NCI-H1930 (cell line): ENCODE measurements at places on chromosomes 11 and 22.

DNA sequence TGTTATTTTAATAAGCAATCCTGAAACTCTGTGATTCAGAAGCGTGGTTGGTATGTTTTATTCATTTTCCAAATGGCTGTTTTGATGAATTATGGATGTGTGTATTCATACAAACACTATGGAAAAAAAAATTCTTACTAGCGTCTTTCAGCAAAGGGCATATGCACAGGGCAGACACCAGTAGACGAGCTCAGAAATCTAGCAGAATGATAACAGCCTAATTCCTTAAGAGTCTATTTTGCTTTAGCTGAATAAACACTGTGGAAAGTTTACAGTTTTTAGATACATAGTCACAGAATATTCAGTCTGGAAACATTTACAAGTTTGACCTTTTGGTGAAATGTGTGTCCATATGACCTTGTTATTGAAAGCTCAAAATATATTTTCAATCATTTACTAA, 418.8 kb upstream of the LUZP2 start:
- DNase-seq: no peak

GRCh38 chr11:36929401-36929800, 331.4 kb upstream of the RAG2 start:
- no peak for DNase-seq

DNA sequence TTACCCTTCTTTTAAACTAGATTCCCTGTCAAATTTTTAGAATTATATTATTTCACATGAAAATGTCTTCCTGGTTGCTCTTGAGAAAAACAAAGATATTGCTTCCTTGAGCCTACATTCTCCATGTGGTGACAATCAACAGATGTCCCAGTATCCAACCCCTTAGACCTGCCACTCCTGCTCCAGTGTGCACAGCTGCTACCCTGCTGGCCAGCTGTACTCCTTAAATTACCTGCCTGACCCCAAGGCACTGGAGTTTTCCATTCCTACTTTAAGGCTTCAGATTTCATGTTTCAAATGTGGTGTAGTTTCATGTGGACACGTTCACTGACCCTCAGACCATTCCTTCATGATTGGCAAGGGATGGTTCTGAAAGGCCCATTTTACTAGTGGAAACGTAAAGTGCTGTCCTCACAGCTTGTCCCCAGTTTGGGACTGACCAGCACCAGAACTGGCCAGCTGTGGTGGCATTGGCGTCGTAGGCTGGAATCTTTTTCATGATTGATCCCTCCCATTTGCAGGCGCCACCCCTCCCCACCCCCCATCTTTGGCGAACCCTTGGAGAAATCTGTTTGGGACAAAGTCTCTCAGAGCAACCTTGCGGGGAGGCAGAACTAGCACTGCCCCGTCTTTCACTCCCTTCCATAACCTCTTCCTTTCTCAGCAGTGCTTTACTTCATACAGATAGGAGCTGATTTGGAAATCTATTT, 123.5 kb downstream of the DBX1 start:
- no peak for DNase-seq

DNA sequence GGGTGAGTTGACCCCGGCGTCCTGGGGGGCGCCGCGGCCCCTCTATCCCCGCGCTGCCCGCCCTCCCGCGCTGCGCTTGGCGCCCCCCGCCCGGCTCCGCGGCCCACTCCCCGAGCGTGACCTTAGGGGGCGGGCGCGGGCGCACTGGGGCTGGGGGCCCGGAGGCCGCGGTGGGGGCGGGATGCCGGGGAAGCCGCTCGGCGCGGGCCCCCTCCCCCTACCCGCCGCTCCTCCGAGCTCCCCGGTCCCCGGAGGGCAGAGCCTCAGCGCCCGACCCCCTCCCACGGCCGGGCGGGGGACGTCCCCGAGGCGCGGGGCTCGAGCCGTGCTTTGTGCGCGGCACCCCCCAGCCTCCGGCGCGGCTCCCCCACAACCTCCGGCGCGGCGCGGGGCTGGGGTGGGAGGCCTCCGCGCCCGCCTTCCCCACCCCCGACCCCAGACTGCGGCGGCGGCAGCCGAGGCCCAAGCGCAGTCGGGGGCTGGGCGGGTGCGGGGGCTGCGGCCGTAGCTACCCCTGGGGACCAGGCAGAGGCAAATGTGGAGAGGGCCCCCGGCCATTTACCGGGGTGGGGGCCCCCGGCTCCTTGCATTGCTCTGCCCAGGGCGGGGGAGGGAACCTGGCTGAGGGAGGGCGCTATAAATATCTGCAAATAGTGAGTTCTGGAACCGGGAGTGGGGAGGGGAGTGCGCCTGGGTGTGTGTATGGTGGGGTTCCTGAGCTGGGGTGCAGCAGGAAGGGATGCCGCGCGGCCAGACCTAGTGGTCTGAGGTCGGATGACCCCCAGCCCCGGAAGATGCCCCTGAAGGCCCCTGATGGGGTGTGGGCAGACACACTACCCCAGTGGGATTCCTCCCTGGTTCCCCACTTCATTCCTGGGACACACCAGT, 988 bp downstream of the MGAT3 start:
- DNase-seq: no peak

- no peak for DNase-seq
Measured at GRCh38 chr11:15579287-15580001, 464.7 kb downstream of the INSC start.

DNA sequence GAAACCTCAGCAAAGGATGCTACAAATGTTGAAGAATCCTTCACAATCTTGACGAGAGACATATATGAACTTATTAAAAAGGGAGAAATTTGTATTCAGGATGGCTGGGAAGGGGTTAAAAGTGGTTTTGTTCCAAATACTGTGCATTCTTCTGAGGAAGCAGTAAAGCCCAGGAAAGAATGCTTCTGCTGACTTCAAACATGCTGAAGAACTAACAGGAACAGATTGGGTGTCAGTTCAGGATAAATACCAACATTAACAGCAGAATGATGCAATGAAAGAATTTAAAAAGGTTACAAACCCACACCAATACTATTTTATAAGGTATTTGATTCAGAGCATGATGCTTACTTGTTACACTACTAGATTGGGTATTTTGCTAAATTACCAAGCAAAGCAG, 33.9 kb downstream of the RAB39A start:
- DNase-seq: no peak

DNA sequence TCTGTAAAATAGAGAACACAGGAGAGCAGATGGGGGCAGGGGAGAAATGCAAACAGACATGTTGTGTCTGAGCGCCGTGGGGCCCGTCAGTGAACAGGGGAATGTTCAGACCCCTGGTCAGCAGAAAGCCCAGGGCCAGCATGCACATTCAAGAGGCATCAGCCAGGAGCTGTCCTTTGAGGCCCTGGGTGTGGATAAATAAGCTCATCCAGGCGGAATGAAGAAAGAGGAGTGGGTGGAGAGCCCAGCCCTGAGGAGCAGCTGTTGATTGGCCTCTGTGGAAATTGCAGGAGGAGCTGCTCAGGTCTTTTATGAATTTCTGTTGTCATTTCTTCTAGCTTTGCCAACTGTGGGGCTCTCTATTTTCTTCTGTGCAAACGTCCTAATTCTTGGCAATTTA, 49.7 kb upstream of the CECR2 start:
- DNase-seq: no peak

- no peak for DNase-seq
Measured at GRCh38 chr11:133531971-133532651, at the start of gene OPCML. Gene OPCML (minus strand): TSS chr11:133532501.
